ENCODE measurements at places on chromosomes 6 and 20.

GRCh38 chr6:148128014-148128730, 214.5 kb upstream of the SASH1 start:
- no peak for DNase-seq

DNA sequence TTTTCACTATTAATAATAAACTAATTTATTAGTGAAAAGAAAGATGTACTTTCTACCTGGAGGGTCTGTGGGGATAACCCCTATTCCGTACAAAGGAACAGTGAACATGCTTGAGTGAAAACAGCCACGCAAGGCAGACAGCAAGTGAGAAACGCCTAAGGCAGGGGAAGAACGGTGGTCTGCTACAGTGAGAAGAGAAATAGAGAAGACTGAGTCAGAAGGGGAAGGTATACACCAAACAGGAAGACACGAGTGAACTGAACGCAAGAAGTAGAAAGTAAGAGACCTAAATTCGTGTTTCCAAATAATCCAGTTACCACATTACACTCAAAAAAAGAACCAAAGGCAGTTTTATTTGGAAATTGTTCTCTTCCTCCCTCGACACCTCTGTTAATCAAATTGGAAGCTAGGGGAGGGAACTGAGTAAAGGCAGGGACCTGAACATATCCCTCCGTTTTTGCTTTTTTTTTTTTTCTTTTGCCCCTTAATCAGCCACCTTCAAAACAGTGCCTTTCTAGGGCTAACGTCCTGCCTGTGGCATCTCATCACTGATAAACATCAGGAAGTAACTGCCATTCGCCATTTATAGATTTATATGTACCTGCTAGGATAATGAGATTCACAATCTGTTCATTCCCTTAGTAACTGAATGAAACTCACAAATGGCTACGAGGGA, 48.9 kb downstream of the ATXN1 start:
- DNase-seq: no peak

- DNase-seq: no peak
Measured at GRCh38 chr6:159104931-159105330, 60.1 kb upstream of the TAGAP start.

DNA sequence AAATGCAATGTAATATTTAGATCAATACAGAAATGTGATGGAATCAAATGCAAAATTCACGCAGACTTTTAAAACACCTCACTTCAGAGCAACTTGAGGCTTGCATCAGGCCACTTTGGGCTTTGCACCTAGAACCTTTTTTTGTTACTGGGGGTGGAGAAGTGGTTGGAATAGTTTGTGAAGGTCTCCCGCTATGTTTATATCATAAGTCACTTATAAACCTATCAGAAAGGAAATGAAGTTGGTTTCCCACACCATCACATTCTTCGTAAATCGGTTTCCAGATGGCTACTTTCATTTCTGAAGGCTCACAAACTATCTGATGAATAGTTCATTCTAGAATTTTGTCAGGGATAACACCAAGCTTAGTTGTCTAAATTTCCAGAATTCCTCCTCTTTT, 74.8 kb downstream of the PKHD1 start:
- no peak for DNase-seq

GRCh38 chr20:4135385-4136077, 120.2 kb upstream of the RNF24 start:
- DNase-seq: no peak

- DNase-seq: no peak
Measured at GRCh38 chr6:168905451-168906090, 348.1 kb downstream of the THBS2 start.

DNA sequence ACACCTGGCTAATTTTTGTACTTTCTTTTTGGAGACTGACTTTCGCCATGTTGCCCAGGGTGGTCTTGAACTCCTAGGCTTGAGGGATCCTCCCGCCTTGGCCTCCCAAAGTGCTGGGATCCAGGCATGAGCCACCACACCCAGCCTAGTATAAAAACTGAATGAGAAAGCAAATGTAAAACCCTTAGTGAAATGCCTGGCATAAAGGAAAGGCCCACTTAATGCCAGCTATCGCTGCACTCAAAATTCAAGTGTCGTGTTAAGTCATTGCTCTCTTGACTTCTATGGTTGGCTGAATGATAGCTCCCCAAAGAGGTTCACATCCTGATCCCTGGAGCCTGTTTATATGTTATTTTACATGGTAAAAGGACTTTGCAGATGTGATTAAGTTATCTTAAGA, 54.4 kb upstream of the PNRC1 start:
- DNase-seq: no peak

- DNase-seq: no peak
Measured at GRCh38 chr6:4888841-4889240, 112.6 kb downstream of the CDYL start.

DNA sequence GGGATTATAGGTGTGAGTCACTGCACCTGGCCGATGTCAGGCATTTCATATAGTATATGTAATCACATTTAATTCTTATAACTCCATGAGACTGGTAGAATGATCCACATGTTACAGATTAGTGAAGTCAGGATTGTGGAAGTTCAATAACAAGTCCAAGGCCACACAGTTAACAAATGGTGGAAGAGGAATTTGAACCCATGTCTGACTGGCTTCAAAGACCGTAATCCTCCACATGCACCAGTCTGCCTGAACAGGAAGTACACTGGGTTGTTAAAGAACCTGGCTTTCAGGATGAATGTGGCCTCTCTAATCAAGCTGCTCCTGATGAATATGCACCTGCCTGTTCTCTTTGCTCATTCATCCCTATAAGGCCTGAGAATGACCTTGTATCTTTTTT, 122.0 kb upstream of the HDAC2 start:
- DNase-seq: no peak

DNA sequence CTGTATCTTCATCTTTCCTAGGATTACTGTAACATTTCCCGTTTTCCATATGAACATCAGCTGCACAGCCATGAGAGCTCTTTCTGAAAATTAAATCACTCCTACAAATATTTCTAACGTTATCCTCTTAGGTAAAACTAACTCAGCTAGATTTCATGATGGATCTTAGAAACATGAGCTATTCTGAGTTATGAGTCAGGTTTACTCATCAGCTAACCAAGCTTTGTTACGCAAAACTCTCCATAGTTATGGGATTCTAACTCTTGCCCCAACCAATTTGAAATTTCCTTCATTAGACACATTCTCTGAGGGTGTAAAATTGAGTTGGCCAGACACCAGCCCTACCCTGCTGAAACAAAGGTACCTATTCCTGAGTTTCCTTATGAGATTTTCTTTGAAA, 14.0 kb downstream of the DEFB110 start:
- no peak for DNase-seq

GRCh38 chr6:154060076-154060475, 21.0 kb downstream of the OPRM1 start:
- no peak for DNase-seq

GRCh38 chr20:36836591-36837269, 39.2 kb upstream of the TLDC2 start:
- DNase-seq: peak; percentile 68

- DNase-seq: no peak
Measured at GRCh38 chr6:40532349-40533000, 54.7 kb downstream of the LRFN2 start.

DNA sequence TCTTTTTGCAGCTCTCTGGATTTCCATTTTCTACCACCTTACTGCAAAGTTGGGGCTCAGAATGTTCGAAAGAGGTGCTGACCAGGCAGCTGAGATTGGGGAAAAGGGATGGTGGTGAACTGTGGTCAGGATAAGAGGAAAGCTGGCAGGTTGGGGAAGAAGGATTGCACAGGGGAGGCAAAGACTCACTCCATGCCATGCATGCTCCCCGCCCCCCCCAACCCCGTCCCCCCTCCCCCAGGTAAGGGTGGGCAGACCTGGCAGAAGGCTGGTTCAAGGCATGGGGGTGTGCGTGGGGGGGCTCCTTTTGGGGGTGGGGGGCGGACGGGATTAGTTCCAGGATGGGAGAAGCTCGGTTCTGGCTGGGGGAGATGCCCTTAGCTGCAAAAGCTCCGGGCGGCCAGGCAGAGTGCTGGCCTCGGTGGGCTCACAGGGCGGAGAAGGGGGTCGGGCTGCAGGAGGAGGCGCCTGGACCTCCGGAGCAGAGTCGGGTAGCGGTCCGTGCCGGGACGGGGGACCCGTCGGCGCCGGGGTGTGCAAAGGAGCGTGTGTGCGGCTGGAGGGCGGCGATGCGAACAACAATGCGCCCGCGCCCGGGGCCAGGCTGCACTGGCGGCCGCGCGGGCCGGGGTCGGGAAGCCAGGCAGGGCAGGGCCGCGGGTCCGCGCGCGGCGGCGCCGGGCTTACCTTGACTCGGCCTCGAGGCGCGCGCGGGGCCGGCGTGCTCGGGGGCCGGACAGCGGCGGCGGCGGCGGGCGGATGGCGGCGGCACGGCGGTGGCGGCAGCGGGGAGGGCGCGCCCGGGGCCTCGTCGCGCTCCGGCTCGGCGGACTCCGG, 880 bp downstream of the ADNP start:
- peak; percentile 24 for DNase-seq

GRCh38 chr6:82681119-82681714, 317.6 kb downstream of the TPBG start:
- no peak for DNase-seq

DNA sequence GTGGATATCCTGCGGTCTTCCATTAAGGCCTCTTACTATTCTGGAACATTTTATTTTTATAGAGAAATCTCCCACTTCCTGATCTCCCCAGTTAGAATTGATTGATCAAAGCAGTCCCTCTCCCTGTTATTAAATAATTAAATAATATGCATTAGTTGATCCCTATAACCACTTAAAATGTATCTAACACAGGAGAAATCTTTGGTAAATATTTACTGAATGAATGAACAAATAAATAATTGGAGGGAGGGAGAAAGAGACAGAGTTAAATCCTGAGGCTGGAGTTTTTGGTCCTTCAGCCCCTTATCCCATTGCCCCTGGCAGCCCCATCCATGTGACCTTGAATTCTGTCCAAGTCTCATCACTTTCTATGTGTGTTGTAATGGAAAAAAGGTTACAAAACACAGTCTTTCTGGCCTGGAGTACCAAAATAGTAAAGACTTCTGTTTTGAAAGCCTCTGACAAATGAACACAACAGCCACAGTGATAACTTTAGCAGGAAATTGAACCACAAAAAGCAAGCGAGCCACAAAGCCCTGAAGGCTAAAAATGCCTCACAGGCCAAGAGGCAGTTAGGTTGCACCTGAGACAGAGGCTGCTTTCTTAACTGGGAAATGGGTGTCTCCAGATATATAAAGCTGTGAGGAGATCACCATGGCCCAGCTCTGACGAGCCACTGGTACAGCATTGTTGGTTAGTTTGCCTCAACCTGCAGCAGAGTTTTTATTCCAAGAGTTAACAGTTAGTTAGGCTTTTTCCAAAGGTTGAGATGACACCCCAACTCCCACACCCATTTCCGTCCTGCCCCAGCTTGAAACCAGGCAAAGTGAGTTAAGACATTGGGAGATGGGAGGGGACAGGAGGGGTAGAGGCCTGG, 11.3 kb downstream of the NT5E start:
- DNase-seq: no peak

- no peak for DNase-seq
Measured at GRCh38 chr20:37278966-37279590, 10.4 kb upstream of the MANBAL start.

GRCh38 chr6:129730477-129731165, 20.6 kb upstream of the ARHGAP18 start:
- DNase-seq: no peak

DNA sequence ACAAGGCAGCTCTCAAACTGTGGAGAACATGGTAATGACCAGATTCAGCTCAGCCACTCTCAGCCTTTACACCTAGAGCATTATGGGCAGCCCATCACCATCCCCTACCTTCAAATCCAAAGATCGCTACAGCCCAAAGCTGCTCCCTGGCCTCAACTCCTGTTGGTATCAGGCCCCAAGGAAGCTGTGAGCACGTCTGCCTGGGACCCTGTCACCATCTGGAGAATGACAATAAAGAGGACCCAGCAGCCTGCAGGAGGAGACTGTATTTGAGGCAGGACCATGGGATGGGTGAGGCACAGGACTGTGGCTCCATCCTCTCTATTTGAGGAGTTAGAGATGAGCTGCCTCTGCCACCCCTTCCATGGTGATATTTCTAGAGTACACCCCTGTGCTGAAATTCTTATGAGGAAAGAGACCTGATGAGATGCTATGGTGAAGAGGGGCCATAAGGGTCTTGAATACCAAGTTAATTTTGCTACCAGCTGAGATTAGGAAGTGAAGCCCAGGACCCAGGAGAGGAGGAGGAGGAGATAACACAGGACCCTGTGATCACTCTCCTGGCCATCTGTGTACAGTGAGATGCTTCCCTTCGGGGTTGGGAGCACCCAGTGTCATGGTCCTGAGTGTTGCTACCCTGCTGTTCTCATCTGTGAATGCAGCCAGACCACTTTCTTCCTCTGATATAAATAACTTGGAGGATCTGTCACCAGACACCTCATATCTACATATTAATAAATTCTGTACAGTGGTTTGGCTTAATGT, 19.6 kb upstream of the MICB start:
- DNase-seq: no peak

DNA sequence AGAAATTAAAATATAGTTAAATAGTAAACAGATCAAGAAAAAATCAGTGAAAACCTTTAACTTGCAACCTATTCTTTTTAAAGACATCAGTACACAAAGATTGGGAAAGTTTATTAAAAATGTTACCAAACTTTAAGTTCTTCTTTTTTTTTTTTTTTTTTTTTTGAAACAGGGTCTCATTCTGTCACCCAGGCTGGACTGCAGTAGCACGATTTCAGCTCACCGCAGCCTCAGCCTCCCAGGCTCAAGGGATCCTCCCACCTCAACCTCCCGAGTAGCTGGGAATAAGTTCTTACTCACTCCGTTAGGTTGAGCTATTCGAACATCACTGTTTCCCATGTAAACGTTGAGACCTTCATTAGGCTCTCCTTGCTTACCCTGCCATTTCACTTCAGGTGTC, 5.6 kb downstream of the MAP3K5 start:
- no peak for DNase-seq

Measured in activated T-cell treated with anti-CD3 and anti-CD28 coated beads for 48 hours (primary cell).